ENCODE measurements at places on chromosomes 5 and 9. TPM values are rescaled to one million over a fixed set of nuclear protein-coding genes. Genes with fewer than 3 reads are reported as not detected.

SLC6A7 gene
- total RNA-seq, result not detected

OGN gene
- total RNA-seq, result not detected

SPINK1 gene
- not detected for total RNA-seq

LIX1 gene
- total RNA-seq, result not detected

ACTBL2 gene
- not detected for total RNA-seq

CEL gene
- total RNA-seq, result 0.58 TPM

RASGEF1C gene
- 0.11 TPM for total RNA-seq

TXN gene
- total RNA-seq, result 1,184 TPM

SLC1A1 gene
- 1.7 TPM for total RNA-seq

PTCD2 gene
- total RNA-seq, result 10.9 TPM

DEPDC1B gene
- 19.1 TPM for total RNA-seq

GAPVD1 gene
- total RNA-seq, result 16.3 TPM

NEUROG1 gene
- total RNA-seq, result not detected

SIT1 gene
- not detected for total RNA-seq

INSL6 gene
- total RNA-seq, result not detected

GRXCR2 gene
- not detected for total RNA-seq

EIF4E1B gene
- total RNA-seq, result not detected

All from A549 treated with CpdA at 1 μM for 4 hours (cell line).